Activated T-helper 1 cell treated with anti-CD3 and anti-CD28 coated beads, Interleukin-12 subunit alpha, Interleukin-12 subunit beta, Interleukin-2, Interleukin-4 antibody, amounts not matched to agents 30 ng/mL and 10 ng/mL and 1 ng/mL, durations not matched to agents 14 hours and 24 hours and 36 hours (primary cell): ENCODE measurements at places on chromosomes 3 and 15. TPM values are rescaled to one million over a fixed set of nuclear protein-coding genes. Genes with fewer than 3 reads are reported as not detected.

DNA sequence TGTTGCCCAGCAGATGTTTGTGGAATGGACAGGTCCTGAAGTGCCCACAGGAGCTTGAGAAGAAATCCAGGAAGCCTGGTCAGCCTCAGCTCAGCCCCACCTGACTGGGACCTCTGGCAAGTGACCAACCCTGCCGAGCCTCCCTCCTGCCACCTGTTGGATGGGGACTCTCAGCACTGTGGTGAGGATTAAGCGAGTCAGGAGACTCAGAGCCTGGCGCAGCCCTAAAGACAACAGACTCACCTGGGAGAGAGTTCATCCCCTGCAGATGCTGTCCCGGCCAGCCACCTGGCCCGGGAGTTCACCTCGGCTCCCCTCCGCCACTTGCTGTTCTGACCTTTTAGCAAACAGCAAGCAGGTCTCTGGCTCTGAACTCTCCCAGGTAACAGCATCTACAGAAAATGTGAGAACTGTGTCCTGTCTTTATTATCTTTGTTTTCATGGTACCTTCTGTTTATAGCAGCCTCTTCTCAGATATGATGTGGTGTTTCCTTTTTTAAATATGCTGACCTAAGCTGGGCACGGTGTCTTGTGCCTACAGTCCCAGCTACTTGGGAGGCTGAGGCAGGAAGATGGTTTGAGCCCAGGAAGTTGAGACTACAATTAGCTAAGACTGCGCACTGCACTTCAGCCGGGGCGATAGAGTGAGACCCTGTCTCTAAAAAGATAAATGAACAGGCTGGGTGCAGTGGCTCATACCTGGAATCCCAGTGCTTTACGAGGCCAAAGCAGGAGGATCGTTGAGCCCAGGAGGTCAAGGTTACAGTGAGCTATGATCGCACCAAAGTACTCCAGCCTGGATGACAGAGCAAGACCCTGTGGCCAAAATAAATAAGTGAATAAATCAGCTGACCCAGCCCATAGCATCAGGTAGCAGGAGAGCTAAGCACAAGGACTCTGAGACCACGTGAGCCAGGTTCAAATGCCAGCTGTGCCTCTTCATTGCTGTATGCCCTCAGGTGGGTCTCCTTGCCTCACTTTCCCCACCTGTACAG lies 32.4 kb upstream of the SLC6A6 start:
- H3K4me1 ChIP-seq: peaks cover 7% of the 10 kb centered on the region
- peaks cover 5% of the 10 kb centered on the region for H3K27me3 ChIP-seq
- no peak overlapping the region for H3K27ac ChIP-seq
- DNase-seq: no peak
- no peak overlapping the region for H3K4me3 ChIP-seq
- H3K36me3 ChIP-seq: no peaks in the 10 kb centered on the region

DNA sequence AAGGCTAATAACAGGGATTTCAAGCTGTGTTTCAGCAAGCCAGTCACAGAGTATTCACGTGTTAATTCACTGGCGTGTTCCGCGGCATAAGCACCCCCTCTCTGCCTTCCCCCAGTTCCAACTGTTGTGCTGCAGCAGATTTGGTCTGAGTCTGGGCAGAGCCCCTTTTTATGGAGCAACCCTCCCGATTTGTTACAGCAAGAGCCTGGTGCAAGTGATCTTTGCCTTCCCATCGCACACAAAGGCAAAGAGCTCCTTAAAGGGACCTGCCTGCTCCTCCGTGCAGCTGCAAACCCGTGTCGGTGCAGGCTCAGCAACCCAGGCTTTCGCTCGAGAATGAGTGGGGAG lies 170.5 kb downstream of the KCNAB1 start:
- H3K27me3 ChIP-seq: peaks cover 50% of the 10 kb centered on the region
- H3K4me1 ChIP-seq: no peaks in the 10 kb centered on the region
- DNase-seq: no peak
- no peak overlapping the region for H3K4me3 ChIP-seq

DNA sequence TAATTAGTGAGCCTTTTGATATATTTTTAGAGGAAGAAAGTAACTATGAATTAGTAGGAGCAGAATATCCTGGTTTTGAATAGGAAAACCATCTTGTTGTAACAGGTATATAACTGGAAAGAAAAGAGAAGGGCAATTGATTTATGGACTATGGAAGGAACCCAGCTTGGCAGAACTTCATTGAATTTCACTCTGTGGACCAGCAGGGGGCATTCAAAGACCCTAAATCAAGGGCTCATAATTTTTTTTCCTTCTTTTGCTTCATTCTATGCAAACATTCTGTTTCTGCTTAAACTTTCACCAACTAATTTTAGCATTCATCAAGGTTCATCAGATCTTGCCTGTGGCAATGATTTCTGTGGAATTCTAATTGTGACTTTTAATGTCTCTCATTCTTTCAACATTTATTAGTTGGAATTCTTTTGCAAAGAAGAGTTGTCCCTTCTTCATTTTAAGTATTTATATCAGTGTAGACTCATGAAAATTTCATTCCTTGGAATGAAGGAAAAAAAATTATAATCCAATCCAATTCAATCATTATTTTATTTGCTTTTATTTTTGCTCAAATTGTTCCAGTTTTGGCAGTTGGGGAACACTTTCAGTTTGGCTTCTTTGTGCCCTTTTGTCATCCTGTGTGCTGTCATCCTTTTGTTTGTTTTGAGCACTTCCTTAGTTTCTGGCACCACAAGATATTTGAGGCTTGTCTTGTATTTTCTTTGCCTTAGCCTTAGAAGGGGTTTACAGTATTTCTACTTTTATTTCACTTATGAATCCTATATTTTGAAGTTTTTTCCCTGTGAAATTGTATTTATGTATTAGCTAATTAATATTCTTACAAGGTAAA lies 30.4 kb downstream of the NXPE3 start:
- H3K36me3 ChIP-seq: peaks cover 19% of the 10 kb centered on the region
- H3K27me3 ChIP-seq: no peaks in the 10 kb centered on the region
- no peak for DNase-seq
- H3K4me3 ChIP-seq: no peak overlapping the region
- H3K27ac ChIP-seq: peak overlapping the region; percentile 27

GRCh38 chr15:43105077-43105736 lies 631 bp downstream of the UBR1 start:
- DNase-seq: peak; percentile 11
- H3K27me3 ChIP-seq: no peaks in the 10 kb centered on the region
- H3K27ac ChIP-seq: peak overlapping the region; percentile 92
- H3K4me3 ChIP-seq: peak overlapping the region; percentile 90
- H3K36me3 ChIP-seq: peaks cover 27% of the 10 kb centered on the region

DNA sequence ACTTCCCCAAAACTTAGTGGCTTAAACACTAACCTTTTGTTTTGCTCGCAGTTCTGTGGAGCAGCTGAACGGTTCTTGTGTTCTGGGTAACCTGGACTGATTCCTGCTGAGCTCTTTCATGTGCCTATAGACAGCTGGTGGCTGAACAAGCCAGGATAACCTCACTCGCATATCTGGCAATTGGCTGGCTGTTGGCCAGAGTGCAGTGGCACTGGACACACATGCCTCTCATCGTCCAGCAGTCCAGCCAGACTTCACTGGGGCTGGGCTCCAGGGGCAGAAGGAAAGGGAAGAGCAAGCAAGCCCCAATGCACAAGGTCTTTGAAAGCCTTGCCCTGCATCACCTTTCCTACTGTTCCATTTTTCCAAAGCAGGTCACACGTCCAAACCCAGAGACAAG lies 53.6 kb upstream of the GATA2 start:
- H3K36me3 ChIP-seq: no peaks in the 10 kb centered on the region
- no peaks in the 10 kb centered on the region for H3K4me1 ChIP-seq
- DNase-seq: no peak
- no peak overlapping the region for H3K4me3 ChIP-seq
- no peak overlapping the region for H3K27ac ChIP-seq

DNA sequence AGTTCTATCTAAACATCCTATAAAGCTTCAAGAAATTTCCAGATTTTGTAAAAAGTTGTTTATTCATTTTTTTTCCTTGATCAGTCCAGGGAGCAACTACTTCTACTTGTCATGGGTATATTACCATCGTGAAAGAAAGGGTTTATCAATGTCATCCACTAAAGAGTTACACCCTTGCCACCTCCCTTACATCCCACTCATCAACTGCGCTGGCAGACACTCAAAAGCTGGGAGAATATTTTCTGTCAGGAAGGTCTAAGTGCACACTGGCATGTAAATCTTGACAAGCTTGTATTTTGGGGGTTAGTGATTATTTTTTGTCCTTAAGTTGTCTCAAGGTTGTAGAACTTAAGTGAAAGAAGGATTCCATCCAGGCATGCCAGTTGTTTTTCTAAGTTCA lies 188.3 kb upstream of the ARL6 start:
- DNase-seq: no peak
- H3K36me3 ChIP-seq: no peaks in the 10 kb centered on the region
- no peaks in the 10 kb centered on the region for H3K27me3 ChIP-seq
- H3K4me1 ChIP-seq: no peaks in the 10 kb centered on the region
- H3K27ac ChIP-seq: no peak overlapping the region

GRCh38 chr15:99507504-99508310 lies 58.1 kb upstream of the MEF2A start:
- no peaks in the 10 kb centered on the region for H3K27me3 ChIP-seq
- no peaks in the 10 kb centered on the region for H3K36me3 ChIP-seq
- peaks cover 55% of the 10 kb centered on the region for H3K4me1 ChIP-seq
- H3K27ac ChIP-seq: peak overlapping the region; percentile 6
- DNase-seq: no peak
- no peak overlapping the region for H3K4me3 ChIP-seq

DNA sequence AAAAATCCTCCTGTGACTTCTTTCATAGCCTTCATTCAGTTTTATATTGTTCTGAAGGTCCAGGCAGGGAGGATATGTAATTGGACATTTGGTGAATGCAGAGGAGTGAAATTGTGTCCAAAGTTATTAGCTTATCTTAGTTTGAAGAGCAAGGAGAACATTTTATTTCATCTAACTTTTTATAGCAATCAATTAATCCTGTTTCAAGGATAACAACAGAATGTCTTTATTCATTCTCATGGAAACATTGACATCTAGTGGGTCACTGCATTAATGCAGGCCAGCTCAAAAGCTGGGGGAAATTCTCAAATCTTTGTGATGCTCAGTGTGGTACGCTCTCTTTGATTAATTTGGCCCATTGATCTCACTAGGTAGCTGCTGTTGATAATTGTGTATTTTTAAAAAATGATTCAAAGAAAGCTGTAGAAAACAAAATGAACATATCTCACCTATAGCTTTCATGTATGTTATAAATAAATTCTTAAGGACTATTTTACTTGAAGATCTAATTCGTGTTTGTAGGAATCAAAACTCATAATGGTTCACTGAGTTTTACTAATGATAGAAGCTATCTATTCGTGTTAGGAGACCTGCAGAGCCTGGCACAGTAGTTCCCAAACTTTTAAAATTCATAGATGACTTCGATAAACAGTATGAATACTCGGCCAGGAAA lies 150.8 kb upstream of the KCNMB2 start:
- H3K4me3 ChIP-seq: no peak overlapping the region
- H3K36me3 ChIP-seq: no peaks in the 10 kb centered on the region
- DNase-seq: no peak

GRCh38 chr3:182941719-182942118 lies 38.6 kb downstream of the DCUN1D1 start:
- no peak overlapping the region for H3K4me3 ChIP-seq
- H3K27me3 ChIP-seq: no peaks in the 10 kb centered on the region
- peaks cover 22% of the 10 kb centered on the region for H3K36me3 ChIP-seq
- DNase-seq: no peak
- peaks cover 9% of the 10 kb centered on the region for H3K4me1 ChIP-seq

GRCh38 chr15:101055411-101055810 lies 136.3 kb downstream of the LRRK1 start:
- H3K4me3 ChIP-seq: no peak overlapping the region
- H3K4me1 ChIP-seq: no peaks in the 10 kb centered on the region
- no peaks in the 10 kb centered on the region for H3K36me3 ChIP-seq
- no peak for DNase-seq

DNA sequence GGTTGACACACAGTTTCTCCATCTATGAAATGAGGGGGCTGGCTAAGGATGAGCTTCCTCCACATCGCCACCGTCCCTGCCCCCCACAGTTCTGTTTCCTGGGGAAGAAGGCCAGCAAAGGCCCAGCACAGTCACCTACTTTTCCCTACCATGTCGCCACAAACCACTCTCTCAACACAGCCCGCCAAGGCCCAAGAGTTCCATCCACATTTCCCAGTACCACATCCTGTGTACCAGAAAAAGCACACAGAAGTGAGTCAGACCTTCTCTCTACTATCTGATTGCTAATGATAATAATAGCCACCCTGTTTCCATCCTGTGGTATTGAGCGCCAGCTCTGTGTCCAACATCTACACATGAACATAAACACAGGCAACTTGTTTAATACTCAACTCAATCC lies 30.3 kb upstream of the C15orf39 start:
- peaks cover 62% of the 10 kb centered on the region for H3K4me1 ChIP-seq
- H3K27ac ChIP-seq: peak overlapping the region; percentile 71
- peak; percentile 43 for DNase-seq
- no peaks in the 10 kb centered on the region for H3K27me3 ChIP-seq
- H3K4me3 ChIP-seq: peak overlapping the region; percentile 24
- peaks cover 9% of the 10 kb centered on the region for H3K36me3 ChIP-seq

Gene IL17RB
- 0.91 and 1.2 TPM in 2 replicates for total RNA-seq

Gene PLSCR5
- not detected in 2 replicates for total RNA-seq

Gene ALDH1A3
- total RNA-seq: not detected in 2 replicates

Gene CSTA
- not detected in 2 replicates for total RNA-seq
